ENCODE measurements at places on chromosomes 16 and 17.

- DNase-seq: no peak
These were observed 2106.2 kb downstream of the TP53TG3F start for GRCh38 chr16:35565626-35566025.

GRCh38 chr17:60565233-60565632 is 34.8 kb upstream of the PPM1D start:
- no peak for DNase-seq

GRCh38 chr16:81639348-81639747 is 139.7 kb upstream of the PLCG2 start:
- no peak for DNase-seq

GRCh38 chr16:72129976-72130656 is 36.5 kb downstream of the DHX38 start:
- DNase-seq: no peak

Measured in stimulated activated CD4-positive, alpha-beta T cell treated with anti-CD3 and anti-CD28 coated beads, TNF-alpha, amount 100 ng/mL, for 48 hours (primary cell).